ENCODE measurements at places on chromosomes 1 and 21.

DNA sequence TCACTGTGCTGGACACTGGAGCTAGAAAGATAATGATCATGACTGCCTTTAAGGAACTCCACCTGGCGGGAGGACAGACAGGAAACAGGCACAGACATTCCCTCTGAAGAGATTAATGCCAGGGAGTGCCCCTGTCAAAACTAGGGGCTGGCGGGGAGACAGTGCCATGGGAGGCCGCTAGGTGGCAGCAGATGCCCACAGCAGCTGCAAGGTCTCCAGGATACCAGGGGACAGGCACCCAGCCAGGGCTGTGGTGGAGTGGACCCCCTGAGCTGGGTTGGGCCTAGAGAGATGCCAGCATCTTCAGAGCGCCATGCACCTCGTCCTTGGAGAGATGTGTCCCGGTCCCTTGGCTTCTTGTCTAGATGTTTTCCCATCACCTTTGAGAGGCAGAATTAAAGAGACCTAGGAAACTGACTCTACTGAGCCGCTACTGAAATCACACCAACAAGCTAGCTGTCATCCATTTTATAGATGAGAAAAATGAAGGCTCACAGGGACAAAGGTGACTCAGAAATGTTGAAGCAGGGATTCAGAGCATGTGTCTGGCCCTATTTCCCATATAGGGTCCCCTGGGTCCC lies 3.6 kb downstream of the REN start:
- DNase-seq = peak; percentile 46

- DNase-seq = no peak
These were observed 276.0 kb upstream of the PLD5 start for GRCh38 chr1:242800521-242800920.

DNA sequence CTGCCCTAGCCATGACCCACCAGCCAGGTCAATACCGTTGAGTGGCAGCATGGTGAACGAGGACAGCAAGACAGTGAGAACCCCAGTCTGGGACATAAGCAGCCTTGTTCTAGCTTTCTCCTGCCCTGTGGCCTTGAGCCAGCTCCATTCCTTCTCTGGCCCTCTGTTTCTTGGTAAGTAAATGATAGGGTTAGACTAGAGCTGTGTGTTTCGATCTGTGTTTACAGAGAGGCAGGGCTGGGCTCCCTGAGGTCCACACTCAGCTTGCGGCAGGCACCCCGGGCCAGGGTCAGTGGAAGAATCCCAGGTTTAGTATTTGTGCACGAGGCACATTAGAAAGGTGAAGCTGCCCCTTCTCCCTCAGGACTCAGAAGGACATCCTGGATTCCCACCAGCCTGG lies 27.3 kb downstream of the FOXO6 start:
- no peak for DNase-seq

DNA sequence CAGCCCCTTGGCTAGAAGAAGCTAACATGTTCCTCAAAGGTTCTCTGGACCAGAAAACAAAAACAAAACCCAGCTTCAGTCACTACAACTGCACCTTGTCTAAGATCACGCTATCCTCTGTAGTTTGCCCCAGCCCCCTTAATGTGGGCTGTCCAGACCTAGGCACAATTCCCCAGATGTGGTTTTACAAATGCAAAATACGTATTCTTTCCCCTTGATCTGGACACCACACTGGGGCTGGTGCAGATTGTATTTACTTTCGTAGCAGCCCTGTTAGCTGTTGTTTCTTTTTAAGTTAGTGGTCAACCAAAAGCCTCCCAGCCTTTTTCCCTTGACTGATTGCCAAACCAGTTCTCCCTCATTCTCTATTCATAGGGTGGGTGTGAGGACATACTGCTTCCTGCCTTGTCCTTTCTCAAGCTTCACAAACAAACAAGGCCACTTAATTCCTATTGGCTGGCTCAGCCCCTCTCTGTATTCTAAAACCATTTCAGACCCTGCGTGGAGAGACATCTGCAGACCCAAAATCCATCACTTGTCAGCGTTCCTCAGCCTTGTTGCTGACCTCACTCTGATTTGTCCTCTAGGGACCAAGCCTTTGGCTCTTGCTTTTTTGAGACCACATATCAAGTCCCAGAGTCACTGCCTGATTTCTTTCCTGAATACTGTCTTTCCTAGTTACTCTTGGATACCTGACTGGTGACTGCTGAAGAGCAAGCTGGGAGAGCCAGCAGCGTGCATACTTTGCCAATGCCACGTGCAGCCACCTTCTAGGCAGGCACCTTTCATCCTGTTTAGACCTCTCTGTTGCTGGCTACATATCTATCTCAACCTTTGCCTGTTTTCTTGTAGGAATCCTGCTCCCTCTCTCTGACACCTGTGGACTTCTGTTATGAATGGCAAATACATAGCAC lies 96.4 kb upstream of the RAB3GAP2 start:
- DNase-seq = peak; percentile 53

DNA sequence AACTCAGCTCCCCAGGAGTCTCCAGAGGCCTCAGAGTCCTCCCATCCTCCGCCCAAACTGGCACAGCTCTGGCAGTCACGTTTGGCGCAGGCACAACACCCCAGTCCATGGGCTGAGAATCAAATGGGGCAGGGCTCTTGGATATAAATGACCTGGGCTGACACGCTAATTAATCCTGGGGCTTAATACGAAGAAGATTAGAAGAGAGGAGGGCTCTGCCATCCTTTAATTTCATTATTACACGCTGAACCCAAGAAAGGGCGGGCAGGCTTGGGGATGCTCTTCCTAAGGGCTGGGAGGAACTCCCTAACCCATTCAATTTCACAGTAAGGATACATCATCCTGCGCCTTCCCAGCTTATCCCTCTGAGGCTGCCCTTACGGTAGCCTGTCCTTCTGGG lies 2.4 kb downstream of the GRIK3 start:
- DNase-seq = no peak

DNA sequence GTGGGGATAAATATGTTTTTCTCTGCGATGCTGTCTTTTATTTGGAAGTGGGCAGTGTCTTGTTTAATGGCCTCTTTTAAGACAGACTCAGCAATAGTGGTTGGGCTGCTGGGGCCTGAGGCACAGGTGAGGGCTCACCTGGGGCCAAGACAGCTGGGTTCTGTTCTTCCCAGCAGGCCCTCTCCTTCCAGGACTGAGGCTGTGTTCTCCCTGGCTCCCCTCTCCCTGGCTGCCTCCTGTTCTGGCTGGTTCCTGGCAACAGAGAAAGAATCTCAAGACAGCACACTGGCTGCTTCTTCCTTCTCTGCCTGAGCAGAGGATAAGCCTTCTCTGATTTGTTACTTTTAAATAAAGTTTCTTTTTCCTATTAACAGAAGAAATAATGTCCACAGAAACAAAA lies 7.4 kb upstream of the GRHL3 start:
- DNase-seq = no peak

DNA sequence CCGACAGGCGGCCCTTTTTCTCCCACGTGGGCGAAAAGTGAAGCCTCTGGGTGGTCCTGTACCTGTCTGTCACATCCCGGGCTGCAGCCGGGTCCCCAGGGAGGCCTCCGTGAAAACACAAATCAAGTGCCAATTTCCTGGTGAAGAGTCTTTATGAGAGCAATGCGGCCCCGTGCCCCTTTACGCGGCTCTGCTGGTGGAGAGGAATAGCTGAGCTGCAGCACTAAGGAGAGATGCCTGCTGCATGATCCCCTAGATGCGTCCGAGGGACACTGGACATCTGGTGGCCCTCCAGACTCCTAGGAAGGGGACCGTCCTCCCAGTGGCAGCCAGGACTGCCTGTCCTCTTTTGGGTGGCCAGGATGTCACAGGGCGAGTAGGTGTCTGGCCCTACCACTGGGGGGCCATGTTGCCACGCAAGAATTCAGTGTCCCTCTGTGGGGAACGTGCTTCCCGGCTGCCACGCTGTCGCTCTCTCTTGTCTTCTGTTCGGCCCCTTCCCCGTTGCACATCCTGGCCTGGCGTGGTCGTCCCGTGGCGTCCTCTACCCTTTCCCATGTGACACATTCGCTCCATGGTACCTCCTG lies 38.7 kb downstream of the COL18A1 start:
- DNase-seq = no peak

GRCh38 chr1:230831771-230832170 lies 36.5 kb downstream of the C1orf198 start:
- no peak for DNase-seq

DNA sequence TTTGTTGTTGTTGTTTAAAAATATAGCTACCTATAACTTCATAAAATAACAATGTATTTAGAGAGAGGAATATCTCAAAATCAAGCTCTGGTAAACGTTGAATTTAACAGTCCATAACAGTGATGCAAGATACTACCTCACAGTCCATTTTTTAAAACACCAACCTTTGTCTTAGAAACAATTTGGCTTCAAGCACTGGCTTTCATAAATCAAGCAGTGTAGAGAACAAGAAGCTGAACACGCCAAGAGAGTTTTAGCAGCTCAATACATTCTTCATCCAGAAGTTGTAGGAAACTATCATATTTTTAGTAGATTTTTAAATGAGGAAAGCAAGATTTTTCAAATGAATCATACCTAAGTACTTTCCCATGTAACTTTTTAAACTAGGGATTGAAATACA lies 334.3 kb upstream of the ADAMTS5 start:
- no peak for DNase-seq

DNA sequence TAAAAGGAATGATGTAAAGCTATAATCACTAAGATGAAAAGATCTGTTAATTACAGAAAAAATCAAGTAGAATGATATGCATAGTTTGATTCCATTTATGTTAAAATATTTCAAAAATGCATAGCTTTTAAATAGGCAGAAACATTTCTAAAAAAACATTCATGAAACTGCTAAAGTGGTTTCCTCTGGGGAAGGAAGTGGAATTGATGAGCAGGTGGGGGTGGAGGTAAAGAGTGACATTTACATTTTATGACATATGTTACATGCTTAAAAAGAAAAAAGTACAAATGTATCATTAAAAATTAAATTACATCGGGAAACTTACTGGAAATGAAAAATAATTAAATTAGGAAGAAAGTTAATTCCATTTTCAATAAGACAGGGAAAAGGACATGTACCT lies 42.8 kb upstream of the JAK1 start:
- no peak for DNase-seq

DNA sequence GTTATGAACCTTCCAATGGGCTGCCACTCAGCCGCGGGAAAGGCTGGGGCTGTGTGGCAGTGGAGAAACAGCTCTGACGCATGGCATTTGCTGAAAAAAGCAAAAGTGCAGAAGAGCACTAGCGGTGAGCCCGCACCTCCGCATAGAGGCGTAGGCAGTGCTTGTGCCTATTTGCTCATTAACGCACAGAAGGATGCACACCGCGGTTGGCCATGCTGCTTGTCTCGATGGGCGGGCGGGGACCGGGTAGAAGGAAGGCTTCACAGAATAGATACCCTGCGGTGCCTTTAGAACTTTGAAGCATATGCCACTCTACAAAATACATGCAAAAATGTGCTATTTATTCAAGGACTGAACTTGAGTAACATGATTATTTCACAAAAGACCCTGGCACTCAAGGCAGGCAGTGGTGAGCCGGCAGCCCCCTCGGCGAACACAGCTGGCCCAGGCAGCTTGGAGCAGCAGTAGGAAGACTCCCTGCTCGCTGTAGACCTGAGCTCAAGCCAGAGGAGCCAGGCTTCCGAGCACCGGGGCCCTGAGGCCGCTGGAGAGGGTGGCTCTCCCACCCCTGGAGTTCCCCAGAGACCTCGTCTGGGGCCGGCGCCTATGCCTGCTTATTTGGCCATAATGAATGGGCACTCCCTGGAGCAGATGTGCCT lies 71.5 kb downstream of the SIK1 start:
- no peak for DNase-seq

DNA sequence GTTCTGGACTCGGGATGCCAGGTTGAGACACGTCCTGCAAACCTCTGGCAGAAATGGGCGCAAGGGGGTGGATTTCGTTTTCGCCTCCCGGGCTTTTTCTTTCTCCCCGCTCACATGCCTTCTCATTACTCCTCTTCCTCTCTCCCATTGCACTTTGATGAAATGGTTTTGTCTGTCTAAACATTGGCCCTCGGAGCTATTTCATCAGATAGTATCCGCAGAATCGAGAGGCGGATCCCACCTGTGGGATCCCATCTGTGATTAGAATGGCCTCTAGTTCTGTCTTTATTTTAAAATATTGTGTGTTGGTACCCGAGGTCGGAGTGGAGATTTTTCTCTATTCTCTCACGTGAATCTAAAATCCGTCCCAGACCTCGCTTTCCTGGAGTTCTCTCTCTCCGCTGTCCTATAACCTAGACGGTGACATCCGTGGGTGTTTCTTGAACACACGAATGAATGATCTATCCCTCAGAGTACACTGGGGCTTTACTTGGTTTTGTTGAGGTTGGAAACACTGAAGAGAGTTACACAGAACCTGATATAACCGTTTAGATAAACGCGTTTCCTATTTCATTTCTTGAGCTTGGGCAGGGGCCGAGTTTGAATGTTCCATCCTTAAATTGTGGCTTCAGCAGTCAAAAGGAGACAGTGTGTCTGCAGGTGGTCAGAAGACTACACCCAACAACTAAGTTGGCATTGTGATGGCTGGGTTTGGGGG lies 2.0 kb downstream of the EDARADD start:
- no peak for DNase-seq

DNA sequence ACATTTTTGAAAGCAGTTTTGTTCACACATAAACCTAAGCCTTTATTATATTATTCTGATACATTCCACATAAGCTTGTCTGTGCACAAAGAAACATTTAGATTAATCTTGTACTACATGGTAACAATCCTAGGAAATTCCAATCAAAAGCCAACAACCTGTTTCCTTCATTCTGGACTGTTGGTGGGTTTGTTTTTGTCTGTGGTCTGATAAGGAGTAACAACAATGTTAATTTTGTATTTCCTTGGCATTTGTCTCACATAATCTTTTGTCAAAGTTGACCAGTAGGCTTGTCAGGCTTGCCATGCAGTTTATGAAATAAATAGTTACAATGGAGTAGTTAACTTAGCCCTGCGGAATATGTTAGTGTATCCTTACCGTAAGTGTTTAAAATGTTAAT lies 183.3 kb downstream of the DHRS3 start:
- DNase-seq = no peak

DNA sequence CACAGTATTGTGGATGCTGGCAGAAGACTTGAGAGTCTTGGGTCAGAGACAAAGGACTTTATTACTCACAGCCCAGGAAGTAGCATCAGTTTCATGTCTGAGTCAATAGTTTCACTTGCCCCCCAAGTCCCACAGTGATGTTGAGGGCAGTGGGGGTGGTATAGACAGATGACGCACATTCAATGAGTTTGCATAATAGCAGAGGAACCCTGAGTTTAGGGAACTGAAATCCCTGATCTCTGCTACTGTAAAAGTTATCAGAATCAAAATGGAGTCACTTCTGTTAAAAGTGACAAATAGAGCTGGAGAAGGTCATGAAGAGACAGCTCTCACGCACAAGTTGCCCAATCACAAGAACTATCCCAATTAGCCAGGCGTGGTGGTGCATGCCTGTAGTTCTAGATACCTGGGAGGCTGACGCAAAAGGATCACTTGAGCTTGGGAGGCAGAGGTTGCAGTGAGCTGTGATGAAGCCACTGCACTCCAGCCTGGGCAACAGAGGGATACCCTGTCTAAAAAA lies 11.5 kb upstream of the HCRTR1 start:
- no peak for DNase-seq

GRCh38 chr1:38571726-38572125 lies 287.8 kb downstream of the RRAGC start:
- DNase-seq = no peak

GRCh38 chr1:17118706-17119075 lies 560 bp downstream of the PADI2 start:
- DNase-seq = no peak

- no peak for DNase-seq
These were observed 3.2 kb upstream of the SAMD13 start for GRCh38 chr1:84298328-84298683.
